ENCODE measurements at places on chromosomes 12 and 14. TPM values are rescaled to one million over a fixed set of nuclear protein-coding genes. Genes with fewer than 3 reads are reported as not detected.

The KLRC3 gene
- not detected for total RNA-seq

The STYK1 gene
- not detected for total RNA-seq

DNA sequence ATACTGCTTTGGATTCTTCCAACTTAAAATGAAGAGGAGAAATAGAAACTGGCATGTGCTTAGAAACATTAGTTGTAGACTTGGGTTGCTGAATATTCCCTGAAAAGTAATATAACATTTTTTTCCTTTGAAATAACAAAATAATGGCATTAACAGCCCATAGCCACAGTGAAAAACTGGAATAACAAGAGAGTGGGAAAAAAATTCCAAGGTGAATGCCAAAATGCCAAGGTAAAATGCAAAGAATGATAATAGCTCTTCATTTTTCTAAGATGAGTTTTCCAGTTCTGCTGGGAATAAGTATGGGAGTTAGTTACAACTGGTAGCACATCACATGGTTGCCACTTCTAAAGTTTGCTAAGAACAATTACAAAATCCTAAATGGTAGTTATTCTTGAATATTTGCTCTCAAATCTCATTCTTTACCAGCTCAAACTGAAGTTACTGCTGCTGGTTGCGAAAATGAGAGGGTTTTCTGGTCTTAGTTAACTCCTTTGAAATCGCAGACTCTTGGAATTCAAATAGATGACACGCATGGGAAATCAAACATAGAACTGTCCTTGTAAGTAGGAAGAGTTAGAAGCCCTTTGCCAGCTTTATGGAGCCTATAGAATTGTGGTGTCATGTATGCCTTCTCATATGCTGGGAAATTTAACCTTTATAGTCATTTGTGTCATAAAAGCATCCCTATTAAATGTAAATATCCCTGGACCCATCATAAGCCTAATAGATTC lies 165.0 kb upstream of the DCN start:
- no peak for DNase-seq

DNA sequence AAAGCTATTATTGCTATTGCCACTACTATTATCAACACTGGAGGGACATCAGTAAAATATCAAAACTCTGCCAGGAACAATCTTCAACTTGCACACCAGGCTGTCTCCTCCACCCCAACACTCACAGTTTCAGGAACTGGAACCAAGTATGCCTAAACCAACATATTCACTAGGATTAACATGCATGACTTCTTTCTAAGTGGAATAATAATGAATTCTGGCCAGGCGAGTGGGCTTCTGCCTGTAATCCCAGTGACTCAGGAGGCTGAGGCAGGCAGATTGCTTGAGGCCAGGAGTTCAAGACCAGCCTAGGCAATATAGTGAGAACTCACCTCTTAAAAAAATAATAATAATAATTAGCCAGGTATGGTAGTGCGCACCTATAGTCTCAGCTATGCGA lies 58.1 kb downstream of the TBX5 start:
- no peak for DNase-seq

- no peak for DNase-seq
Measured at GRCh38 chr12:90833228-90833627, 121.7 kb downstream of the CCER1 start.

- DNase-seq: no peak
Measured at GRCh38 chr12:116497051-116497591, 62.1 kb upstream of the MAP1LC3B2 start.

DNA sequence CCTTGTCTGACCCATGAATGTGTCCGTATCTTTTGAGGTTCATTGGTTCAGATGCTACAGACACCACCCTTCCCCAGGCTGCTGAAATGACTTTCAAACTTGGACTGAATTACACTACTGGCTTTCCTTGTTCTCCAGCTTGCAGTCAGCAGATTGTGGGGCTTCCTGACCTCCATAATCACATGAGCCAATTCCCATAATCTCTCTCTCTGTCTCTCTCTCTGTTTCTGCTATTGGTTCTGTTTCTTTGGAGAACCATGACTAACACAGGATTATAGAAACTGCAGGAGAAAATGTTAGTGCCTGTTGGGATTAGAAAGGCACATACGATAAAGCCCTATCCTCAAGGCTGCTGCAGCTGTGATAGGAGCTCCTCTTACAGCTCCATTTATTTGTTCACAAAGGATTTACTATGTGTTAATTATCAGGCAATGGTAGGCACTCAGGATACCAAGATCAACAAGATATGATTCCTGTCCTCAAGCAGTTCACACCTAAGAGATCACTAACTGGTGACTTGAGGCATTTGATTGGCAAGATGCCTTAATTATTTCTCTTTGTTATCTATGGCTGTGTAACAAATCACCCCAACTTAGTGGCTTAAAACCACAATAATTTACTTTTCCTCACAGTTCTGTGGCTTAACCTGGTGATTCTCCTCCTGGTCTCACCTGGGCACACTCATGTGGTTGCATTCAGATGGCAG lies 10.2 kb upstream of the NYNRIN start:
- DNase-seq: no peak

The TMCC3 gene
- 8.8 TPM for total RNA-seq

DNA sequence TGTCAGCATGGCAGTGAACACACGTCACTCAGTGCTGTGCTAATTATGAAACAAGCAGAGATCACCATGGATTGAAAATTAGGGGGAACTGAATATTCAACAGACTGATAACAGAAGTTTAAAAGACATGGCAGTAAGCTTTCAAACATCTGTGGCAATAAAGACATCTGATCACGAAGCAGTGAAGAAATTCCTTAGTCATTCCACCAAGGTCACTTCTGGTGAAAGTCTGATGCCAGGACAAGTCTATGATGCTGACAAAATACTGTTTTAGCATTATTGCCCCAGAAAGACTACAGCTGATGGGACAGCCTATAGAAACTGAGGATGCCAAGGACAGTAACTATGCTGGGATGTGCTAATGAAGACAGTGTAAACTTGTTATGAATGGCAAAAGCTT lies 126.9 kb upstream of the RBM19 start:
- DNase-seq: no peak

The SALL2 gene
- 2.5 TPM for total RNA-seq

The CAPZA3 gene
- not detected for total RNA-seq

The RAPGEF3 gene
- 5.4 TPM for total RNA-seq

The CLEC1A gene
- not detected for total RNA-seq

DNA sequence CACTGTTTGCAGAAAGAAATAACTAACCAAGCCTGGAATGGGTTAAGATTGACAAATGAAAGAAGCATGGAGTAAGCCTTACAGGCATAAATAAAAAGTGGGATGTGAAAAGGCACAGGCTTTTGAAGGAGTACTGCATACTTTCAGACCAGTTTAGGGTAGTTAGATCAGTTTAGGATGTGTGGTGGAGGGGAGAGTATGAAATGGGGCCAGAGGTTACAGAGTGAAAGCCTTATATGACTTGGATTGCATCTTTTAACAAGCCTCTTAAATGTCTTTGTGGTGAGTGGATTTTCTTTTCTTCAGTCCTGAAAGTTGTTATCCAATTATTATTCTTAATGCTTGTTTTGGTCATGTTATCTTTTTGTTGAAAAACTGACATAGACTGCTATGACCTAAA lies 52.2 kb upstream of the TRHDE start:
- DNase-seq: no peak

The TAS2R14 gene
- 1.4 TPM for total RNA-seq

The DHH gene
- 0.36 TPM for total RNA-seq

The ZDHHC22 gene
- total RNA-seq: 0.12 TPM
